ENCODE measurements at places on chromosomes 16 and 17. TPM values are rescaled to one million over a fixed set of nuclear protein-coding genes. Genes with fewer than 3 reads are reported as not detected.

The SLFN14 gene
- under 0.01 TPM for total RNA-seq

The CETP gene
- total RNA-seq, result 0.65 TPM

The CNGB1 gene
- under 0.01 TPM for total RNA-seq

The CSH2 gene
- not detected for total RNA-seq
